A549 treated with CORT108297 at 1 μM for 4 hours (cell line): ENCODE measurements at places on chromosomes 1 and 21. TPM values are rescaled to one million over a fixed set of nuclear protein-coding genes. Genes with fewer than 3 reads are reported as not detected.

The ANKRD65 gene
- total RNA-seq: 0.04 to 0.07 TPM (median 0.06 TPM) in 4 of 5 replicates, not detected in the other

The CAPN9 gene
- not detected in 5 replicates for total RNA-seq

The CD101 gene
- total RNA-seq: 0.10 to 0.46 TPM (median 0.29 TPM) in 5 replicates

The CYYR1 gene
- total RNA-seq: not detected in 5 replicates

The STUM gene
- total RNA-seq: not detected in 5 replicates

The TFAP2E gene
- 0.46 to 0.83 TPM (median 0.81 TPM) in 5 replicates for total RNA-seq

The FAM72A gene
- 9.6 to 12.9 TPM (median 11.8 TPM) in 5 replicates for total RNA-seq

The GBP6 gene
- not detected in 5 replicates for total RNA-seq

The RGS1 gene
- total RNA-seq: not detected in 5 replicates

The TMPRSS15 gene
- not detected in 5 replicates for total RNA-seq

The IL19 gene
- not detected in 5 replicates for total RNA-seq

The MINDY1 gene
- total RNA-seq: 2.9 to 3.6 TPM (median 3.3 TPM) in 5 replicates

The OR2L2 gene
- not detected in 5 replicates for total RNA-seq

The LRRC39 gene
- 0.07 to 0.15 TPM (median 0.11 TPM) in 4 of 5 replicates, not detected in the other for total RNA-seq

The FCAMR gene
- total RNA-seq: not detected in 5 replicates

The OR2G6 gene
- not detected in 5 replicates for total RNA-seq

The GBP2 gene
- 0.52 to 1.0 TPM (median 0.85 TPM) in 5 replicates for total RNA-seq

The GPR25 gene
- not detected in 5 replicates for total RNA-seq
